ENCODE measurements at places on chromosomes 4 and X.

DNA sequence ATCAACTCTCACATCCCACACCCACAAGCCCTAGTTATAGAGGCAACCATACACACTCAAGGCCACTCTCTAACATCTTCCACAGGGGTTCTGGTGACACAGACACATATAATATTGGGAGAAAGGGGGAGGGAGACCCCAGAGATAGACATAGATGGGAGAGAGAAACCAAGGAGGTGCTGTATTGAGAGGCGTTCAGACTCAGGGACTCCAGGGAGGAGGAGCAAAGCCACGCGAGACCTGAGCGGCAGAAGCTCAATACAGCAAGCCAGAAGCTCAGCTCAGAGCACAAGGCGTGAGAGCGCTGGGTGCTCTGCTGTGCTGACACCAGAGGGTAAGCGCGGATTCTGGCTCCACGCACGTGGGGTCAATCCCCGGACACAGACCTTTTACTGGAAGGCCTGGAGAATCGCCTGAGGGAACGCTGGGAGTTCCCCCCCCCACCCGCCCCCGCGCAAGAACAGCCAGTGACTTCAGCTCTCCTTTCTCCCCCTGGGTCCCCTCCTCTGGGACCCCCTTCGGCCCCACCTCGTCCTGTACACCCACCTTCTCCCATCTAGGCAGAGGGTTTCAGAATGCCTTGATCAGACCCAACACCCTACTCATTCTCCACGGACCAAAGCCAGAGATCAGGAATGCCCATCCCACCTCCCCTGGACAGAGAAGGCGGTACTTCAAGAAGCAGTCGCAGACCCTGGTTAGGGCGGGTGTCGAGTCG lies 8.7 kb downstream of the MSX1 start:
- DNase-seq, result no peak

DNA sequence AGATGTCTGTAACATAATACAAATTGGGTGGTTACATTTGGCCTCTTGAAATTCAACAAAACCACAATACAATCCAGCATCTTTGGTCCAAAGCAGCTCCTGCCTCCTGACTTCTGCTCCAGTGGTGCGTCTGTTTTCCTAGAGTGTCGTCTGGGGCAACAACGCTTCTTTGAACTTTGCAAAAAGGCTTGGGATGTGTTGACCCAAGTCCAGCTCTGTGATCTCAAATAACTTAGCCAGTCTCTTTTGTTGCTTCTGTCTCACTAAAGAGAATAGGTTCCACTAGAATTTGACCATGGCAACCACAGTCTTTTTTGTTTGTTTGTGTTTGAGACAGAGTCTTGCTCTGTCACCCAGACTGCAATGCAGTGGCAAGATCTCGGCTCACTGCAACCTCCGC lies 324.0 kb downstream of the DHRSX start:
- no peak for DNase-seq

GRCh38 chr4:8920289-8920965 lies 48.8 kb upstream of the HMX1 start:
- DNase-seq, result no peak

GRCh38 chrX:123223409-123223808 lies 39.3 kb downstream of the GRIA3 start:
- no peak for DNase-seq

GRCh38 chr4:79454656-79455055 lies 46.6 kb upstream of the GK2 start:
- peak; percentile 44 for DNase-seq

DNA sequence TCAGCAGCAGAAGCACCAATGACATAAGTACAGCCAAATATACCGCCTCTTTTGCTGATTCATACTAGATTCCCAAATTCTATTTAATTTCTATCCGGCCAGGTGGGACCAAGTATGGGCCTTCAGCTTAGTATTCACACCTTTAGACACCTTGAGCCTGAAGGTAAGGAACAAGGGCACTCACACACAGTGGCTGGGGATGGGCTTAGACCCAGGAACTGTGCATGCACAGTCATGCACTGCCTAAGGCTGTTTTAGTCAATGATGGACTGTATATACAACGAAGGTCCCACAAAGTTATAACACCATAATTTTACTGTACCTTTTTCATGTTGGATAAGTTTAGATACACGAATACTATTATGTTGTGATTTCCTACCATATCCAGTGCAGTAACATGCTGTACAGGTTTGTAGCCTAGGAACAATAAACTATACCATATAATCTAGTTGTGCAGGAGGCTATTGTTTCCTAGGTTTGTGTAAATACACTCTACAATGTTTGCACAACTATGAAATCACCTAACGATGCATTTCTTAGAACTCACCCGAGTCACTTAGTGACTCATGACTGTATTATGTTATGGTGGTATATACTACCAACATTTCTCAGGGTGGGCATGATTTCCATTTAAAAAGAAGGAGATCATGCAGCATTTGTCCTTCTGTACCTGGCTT lies 9.7 kb upstream of the CLNK start:
- DNase-seq, result no peak

DNA sequence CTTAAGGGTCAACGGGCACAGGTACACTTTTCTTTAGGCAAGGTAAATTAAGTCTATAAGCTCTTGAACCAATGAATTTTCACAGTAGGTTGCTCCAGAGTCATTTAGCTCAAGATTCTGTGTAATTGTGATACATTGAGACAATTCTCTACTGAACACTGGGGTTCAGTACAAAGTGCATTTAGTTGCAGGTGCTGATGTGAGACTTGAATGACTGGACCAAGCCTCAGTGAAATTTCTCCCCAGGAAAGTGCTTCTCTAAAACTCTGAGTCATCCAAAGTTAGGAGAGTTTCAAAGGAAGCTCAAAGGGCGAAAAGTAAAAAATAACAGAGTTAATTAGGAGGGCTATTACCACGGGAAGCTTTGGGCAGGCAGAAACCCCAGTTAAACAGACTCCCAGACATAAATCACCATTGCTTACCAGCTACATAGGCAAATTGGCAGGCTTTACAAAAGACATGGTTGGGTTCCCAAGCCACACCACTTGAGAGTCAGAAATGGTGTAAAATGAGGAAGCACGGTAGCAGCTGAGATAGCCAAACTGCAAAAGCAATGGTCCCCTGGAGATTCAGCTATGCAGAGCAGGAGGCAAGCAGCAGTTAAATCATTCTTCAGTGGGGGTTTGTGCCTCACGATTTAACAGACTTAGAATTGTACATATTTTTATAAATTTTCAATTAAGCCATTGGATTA lies 202.6 kb downstream of the PCDH19 start:
- no peak for DNase-seq

DNA sequence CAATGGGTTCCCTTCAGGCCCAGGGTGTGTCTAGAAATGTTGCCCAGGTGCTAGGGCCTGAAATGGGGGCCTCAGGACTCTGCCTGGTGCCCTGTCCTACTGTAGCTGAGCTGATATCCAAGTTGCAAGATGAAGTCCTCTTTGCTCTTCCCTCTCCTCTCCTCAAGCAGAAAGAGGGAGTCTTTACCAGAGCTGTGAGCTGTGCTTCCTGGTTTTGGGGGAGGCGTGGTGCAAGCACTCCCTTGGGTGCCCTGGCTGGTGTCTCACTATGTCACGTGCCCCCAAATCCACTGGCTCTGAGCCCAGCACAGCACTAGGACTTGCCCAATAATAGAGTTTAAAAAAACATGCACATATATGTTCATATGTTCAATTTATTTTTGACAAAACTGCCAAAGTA lies 29.3 kb upstream of the CT47A1 start:
- no peak for DNase-seq

DNA sequence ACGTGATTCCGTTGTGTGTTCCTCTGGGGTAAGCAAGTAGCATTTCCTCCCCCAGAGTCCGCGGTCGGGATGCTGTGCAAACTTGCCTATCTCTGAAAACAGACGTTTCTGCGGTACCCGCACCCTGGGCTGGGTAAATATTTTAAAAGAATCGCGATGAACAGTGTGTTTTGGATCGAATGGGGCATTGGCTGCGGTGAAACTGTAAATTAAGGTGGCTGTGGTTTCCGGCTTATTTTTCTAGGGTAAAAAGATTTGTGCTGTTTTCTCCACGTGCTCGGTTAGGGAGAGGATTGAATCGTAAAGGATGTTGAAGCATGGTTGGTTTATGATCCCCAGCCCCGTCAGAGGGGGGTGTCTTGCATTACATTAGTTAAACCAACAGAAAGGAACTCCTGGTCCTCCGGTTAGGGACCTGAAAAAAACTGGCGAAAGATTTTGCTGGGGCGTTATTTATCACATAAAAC lies 1.2 kb downstream of the HHIP start:
- no peak for DNase-seq

DNA sequence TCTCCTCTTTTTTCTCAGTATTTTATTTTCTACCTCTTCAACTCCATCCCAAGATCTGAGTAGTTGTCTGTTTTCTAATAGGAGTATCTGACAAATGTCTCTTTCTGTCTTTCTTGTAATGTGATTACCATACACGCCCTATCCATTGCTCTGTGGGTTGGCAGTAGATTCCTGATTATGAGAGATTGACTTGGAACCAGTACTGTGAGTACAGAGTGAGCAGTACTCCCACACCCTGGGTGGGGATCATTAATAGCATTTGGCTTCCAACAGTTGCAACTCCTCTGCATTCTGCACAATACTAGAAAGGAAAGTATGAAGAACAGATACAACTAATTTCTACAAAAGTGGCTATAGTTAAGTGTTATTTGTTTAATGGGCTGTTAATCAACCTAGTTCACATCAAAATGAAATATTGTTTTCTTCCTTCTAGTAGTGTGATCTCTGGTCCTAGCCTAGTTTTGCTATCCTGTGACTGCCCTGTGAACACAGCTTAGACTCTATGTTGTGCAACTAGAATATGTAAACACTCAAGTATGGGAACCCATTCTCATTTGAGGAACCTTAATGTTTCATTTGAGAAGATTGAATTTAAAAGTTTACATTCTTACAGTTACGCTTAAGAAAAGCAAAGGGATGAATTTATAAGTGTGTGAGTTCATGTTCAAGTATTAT lies 112.9 kb downstream of the PTPN13 start:
- no peak for DNase-seq

GRCh38 chr4:125198916-125199315 lies 115.8 kb upstream of the FAT4 start:
- DNase-seq, result no peak

GRCh38 chr4:123587983-123588494 lies 191.4 kb downstream of the SPRY1 start:
- DNase-seq, result peak; percentile 75

GRCh38 chr4:92270908-92271307 lies 32.9 kb upstream of the GRID2 start:
- DNase-seq, result no peak

- no peak for DNase-seq
Observed at GRCh38 chr4:53717064-53717549, 125.8 kb upstream of the LNX1 start.

DNA sequence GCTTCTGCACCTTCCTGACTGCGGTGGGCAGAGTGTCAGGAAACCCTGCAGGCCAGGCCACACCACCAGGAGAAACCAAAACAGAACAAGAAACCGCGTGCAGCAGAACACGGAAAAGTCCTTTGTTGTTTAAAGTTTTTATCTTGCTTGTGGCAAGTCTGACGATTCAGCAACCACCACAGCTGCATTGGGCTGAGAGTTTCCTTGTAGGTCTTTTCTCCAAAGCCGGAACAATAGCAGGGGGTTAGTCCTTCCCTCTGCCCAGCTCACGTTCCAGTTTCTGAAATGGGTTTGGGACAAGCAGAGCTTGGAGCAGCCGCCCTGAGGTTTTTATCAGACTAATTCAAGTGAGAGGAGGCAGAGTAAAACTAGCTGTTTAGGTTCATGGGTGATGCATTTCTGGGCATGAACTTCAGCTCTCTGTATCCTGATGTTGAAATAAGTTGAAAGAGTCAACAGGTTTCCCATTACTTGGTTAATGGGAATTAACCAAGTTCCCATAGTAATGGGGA lies 216.9 kb downstream of the PTTG2 start:
- DNase-seq, result no peak

DNA sequence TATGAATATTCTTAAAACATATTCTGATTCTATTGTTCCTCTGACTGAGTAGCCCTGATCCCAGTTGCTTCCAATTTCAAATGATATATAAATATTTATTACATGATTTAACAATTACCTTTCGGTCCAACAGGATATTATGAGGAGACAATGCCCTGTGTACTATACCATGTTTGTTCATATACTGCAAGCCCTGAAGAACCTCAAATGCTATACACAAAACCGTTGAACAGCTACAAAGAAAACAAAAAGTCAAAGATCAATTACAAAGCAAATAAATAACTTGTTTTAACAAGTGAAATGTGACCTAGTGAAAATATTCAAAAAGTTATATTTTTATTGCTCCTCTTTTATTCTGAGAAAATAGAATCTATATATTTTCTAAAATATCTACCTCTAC lies 54.0 kb downstream of the TBCK start:
- DNase-seq, result no peak

- no peak for DNase-seq
Observed at GRCh38 chr4:68592673-68593072, 16.6 kb upstream of the UGT2B17 start.

- no peak for DNase-seq
Observed at GRCh38 chr4:1577822-1578217, 106.3 kb downstream of the FAM53A start.

GRCh38 chrX:54178100-54178940 lies 4.7 kb downstream of the FAM120C start:
- DNase-seq, result no peak

- no peak for DNase-seq
Observed at GRCh38 chr4:46554760-46555465, 165.0 kb upstream of the GABRA2 start.

GRCh38 chrX:39653691-39654090 lies 444.1 kb downstream of the BCOR start:
- no peak for DNase-seq

- DNase-seq, result no peak
Observed at GRCh38 chr4:124177647-124178425, 534.7 kb downstream of the ANKRD50 start.

- DNase-seq, result no peak
Observed at GRCh38 chrX:110321670-110322069, 3.8 kb upstream of the AMMECR1 start.

DNA sequence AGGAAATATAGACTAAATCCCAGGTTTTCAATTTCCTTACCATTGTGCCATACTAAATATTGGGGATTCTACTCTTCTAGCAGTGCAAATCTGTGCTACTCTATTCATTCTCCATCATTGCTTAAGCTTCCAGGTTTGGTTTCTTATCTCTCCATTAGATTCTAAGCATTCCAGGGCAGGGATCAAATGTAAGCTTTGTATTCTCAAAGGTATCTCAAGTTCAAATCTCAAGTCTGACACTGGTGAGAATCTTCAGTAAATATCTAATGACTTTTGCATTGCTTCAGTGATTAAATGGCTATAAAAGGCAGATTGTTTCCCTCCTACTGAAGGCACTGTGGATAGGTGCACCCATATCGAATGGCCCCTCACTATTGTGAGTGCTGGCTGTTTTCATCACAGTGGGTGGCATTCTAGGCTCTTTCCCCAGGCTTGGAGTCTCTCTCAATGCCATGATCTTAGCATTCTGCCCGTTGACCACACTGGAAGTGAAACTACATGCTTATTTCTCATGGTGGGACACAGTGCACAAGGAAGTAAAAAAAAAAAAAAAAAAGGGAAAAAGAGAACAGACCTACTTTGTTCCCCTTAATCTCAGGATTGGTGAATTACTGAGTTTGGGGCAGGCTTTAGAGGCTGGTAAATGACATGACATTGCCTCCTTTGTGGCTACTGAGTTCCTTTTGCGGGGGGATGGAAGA lies 28.7 kb downstream of the FAM9C start:
- DNase-seq, result peak; percentile 57

All from trophoblast cell (in vitro differentiated cells and primary cell).